ENCODE measurements at places on chromosomes 6 and 20.
A peak's percentile ranks its signal among the peaks of the same experiment; 100 is the strongest.

DNA sequence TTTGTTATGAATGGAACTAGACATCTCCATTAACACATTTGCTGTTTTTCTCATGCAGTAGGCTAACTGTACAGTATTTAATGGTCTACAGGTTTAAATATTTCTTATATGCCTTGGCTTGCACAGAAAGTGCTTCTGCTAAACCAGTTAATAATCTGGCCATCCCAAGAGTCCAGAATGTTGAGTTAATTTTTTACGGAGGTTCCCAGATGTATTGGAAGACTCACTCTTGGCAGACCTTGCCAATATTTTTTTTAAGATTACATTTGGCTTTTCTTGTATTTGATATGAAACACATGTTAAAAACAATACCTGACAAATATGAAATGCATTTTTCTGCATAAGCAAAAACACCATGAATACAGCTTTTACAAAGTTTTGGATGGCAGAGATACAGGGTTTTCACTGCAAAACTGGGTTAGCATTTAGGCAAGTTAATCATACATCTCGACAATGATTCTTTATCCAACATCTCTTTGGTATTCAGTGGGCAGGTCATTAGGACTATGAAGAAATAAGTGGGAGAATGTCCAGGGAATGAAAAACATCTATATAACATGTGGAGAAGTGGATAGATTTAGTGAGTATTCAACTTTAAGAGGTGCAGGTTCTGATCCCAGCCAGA, 94.0 kb downstream of the SGK1 start:
- no peak for DNase-seq

DNA sequence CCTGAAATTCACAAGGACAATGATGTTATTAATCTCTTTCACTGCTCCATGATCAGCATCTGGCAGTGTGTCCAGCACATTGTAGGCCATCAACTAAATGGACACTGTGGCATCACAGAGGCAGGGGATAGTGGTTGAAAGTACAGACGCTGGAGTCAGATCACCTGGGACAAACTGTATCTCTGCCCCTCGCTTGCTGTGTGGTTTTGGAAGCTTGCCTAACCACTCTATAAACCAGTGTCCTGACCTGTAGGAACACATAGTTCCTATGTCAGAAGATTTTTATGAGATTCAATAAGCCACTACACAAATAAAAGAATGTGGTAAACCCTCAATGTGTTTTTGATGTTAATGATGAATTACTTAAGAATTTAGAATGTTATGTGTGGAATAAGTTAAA, 219.3 kb upstream of the RNF217 start:
- no peak for DNase-seq

GRCh38 chr6:1285556-1285955, 26.3 kb upstream of the FOXQ1 start:
- DNase-seq, result no peak

DNA sequence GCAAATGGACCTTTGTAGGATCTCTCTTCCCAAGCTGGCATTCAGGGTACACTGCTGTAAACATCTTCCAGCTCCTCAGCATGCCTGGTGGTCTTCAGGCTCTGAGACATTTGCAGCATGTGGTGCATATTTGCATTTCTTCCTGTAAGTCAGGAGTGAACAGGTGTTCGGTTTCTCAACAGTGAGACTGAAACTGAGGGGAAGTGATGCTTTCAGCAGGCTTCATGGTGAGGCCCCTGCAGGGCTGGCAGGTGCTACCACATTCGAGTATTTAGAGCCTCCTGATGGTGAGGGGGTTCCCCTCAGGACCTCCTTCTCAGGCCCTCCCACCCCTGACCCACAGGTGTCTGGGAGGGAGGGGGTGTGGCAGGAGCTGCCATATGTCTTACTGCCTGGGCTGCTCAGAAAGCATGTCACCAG, 15.1 kb downstream of the MYBL2 start:
- no peak for DNase-seq

DNA sequence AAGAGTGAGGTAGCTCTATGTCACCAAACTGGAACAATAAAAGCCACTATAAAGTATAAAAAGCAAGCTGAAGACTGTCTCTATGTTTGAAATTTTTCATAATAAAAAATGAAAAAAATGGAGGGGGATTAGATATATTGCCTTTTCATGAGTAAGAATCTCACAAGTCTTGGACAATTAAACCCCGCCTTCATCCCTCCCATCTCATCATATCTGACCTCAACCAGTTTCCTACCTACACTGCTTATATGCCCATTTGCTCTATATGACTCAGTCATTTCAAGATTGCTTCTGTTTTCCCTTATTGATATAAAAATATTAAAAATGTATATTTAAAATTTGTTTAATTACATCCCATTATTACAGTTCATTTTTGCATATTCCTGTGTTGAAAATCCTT, 2.9 kb upstream of the TRIM39 start:
- DNase-seq, result no peak

- DNase-seq, result no peak
These were observed 16.0 kb upstream of the NKX2-2 start for GRCh38 chr20:21529863-21530262.

- no peak for DNase-seq
These were observed 100.3 kb downstream of the SH3BGRL2 start for GRCh38 chr6:79731471-79731870.

DNA sequence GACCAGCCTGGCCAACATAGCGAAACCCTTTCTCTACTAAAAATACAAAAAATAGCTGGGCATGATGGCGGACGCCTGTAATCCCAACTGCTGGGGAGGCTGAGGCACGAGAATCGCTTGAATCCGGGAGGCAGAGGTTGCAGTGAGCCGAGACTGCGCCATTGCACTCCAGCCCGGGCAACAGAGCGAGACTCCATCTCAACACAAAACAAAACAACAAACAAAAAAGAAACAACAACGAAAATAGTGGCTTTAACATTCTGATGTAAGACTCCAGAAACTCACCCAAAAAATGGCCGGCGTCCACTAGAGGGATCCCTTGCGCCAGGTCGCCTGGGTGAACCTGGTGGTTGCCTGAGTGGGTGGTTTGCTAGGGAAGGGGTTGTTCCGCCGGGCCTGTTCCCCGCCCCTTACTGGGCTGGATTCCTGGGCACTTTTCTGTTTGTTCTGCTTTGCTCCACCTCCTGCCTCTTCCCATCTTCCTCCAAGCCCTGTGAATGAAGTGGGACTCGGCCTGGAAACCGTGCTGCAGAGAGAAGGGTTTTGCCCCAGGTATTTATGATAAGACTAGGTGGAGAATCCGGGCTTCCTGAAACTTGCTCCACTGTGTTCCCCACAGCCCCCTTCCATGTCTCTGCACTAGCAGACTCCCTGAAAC, 1.5 kb downstream of the PABPC1L start:
- DNase-seq, result peak; percentile 35

- DNase-seq, result no peak
These were observed 32.6 kb upstream of the VSTM2L start for GRCh38 chr20:37870294-37870693.

GRCh38 chr20:57476084-57476526, 48.8 kb downstream of the CTCFL start:
- no peak for DNase-seq

- no peak for DNase-seq
These were observed 188.0 kb upstream of the RAB32 start for GRCh38 chr6:146355521-146356100.

DNA sequence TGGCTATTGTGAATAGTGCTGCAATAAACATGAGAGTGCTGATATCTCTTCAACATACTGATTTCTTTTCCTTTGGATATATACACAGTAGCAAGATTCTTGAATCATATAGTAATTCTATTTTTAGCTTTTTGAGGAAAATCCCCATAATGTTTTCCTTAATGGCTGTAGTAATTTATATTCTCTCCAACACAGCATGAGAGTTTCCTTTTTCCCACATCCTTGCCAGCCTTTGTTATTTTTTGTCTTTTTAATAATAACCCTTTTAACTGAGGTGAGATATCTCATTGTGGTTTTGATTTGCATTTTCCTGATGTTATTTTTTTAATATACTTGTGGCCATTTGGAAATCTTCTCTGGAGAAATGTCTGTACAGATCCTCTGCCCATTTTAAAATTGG, 132.6 kb downstream of the PRL start:
- DNase-seq, result no peak

- no peak for DNase-seq
These were observed 188.1 kb downstream of the FOXC1 start for GRCh38 chr6:1797801-1798200.

- no peak for DNase-seq
These were observed 540 bp downstream of the SGK2 start for GRCh38 chr20:43559147-43559987.

DNA sequence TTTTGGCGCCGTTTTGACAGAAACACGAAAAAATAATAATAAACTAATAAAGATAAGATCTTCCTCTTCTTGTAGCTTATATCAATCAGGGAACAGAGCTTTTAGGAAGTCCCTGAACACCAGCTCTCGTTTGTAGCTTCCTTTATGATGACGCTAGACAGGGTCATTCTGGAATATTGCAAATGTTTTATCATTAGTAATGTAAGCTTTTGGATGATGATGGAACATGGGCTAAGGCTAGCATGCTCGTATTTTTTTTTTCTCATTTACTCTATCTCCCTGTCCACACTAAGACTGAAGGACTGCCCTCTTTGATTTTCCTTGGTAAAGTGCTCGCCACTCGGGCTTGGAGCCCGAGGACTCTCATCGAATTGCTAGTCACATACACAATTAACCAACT, 22.1 kb upstream of the POM121L2 start:
- no peak for DNase-seq

- DNase-seq, result no peak
These were observed 410 bp downstream of the SYNE1 start for GRCh38 chr6:152636609-152637295.

DNA sequence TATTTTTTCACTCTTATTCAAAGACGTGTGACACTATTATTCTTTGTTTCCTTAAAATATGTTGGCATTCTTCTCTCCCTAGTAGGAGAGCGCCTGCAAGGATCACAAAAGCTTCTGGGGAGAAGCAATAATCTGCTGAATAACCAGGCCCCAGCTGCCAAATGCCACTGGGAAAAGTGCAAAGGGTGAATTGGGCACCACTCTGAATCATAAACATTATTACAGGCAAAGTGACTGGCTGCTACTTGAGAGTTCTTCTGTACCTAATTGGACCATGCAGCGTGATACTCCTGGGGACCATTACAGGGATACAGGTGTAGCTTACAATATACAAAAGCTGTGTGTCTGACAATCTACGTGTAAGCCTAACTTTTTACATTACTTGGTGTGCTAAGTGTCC, 152.8 kb downstream of the ATXN1 start:
- DNase-seq, result no peak

DNA sequence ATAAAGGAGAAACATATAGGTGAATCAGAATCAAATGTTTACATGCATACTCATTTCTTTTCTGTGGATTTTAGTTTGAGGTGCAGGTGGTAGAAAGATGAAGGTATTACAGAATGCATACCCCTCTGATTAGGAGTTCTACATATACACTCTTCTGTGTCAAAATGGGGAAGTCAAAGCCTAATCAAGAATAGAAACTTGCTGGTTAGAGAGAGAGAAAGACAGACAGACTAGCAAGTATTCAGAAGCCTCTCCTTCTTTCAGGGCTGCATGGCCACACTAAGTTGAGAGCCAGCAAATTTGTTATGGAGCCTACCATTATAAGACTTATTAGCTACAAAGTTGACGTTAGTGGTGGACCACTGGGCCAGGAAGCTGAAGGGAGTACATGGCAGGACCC, 358.3 kb upstream of the EYS start:
- DNase-seq, result no peak

- DNase-seq, result no peak
These were observed 45.7 kb downstream of the TMEM200A start for GRCh38 chr6:130411481-130411880.

DNA sequence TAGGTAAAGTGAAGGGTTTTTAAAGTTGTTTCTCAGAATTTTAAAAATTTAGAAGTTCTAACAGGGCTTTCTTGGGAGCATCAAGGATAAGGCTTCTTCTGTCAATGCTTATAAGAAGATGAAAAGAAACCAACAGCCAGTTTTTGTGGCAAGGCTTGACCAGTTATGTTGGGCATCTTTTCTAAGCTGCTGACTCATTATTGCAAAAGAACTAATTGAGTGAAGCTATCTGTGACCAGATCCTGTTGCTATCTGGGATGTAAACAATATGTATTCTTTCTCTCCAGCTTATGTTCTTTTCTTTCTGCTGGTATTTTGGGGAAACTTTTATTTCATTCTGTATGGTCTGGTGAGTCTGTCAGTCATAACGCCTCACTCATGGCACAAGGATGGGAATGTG, 643.8 kb downstream of the HDGFL1 start:
- DNase-seq, result no peak

DNA sequence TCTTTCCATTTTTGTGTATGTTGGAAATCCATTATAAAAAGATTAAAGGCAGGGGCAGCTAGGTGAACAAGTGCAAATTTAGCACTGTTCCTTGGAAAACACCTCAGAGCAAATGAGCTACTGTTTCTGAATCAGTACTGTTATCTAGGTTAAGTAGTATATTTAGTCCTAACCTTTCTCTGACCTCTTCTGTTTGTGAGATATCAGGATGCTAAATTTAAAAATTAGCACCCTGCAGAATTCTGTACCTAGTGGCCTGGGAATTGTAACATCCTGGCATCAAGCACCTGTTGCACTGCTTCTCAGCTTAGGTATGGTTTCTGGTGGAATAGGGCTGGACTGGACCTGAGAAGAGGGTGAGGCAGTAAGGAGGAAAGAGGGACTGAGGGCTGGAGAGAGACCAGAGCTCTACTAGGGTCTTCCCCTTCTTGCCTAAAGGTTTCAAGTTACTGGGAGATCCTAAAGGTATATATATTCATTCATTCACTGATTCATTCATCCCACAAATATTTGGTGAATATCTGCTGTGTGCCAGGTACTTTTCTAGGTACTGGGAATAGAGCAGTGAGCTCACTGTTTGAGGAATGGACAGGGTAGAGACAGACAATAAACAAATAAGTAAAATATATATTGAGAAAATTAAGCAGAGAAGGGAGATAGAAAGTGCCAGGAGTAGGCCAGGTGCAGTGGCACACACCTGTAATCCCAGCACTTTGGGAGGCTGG, 5.2 kb downstream of the ZNF76 start:
- no peak for DNase-seq

DNA sequence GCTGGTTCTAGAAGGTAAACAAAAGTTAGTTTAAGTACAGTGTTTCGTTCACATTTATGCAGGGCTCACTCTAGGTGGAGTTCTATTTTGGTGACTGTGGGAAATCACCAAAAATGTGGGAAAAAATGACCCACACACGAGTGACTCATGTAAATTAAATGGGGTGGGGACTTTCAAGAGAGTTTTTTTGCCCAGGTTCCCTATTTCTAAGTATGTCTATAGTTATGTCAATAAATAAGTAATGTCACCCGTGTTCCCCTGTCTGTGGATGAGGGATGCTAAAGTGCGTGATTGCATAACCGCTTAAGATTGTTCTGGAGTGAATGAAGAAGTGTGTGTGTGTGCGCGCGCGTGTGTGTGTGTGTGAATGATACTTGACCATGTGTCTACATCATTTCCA, 69.1 kb downstream of the MYB start:
- DNase-seq, result no peak

- no peak for DNase-seq
These were observed 158.0 kb upstream of the CARMIL1 start for GRCh38 chr6:25121186-25121585.
